ENCODE measurements at places on chromosomes 12 and 14.

DNA sequence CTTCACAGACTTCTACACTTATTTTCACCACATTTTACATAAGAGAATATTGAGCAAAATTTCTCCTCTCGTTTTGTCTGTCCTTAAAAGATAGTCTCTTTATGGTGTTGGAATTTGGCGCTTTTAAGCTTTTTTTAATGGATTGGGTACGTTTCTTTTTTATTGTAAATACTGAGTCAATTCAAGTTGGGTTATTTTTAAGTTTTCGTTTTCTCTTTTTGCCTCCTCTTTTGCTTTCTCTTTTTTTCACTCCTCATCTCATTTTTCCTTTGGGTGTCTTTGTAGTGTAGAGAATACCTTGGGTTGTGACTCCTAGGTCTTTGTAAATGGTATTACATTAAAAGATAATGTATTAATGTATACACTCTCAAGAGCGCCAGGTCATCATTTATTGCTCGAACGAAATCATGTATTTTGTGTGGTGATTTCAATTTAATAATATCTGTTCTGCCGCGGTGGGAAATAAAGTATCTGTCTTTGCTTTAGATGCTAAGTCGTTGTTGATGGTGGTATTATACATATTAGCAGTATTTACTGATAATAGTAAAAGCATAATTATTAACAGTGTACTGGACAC lies 845 bp downstream of the TMX1 start:
- DNase-seq: no peak

DNA sequence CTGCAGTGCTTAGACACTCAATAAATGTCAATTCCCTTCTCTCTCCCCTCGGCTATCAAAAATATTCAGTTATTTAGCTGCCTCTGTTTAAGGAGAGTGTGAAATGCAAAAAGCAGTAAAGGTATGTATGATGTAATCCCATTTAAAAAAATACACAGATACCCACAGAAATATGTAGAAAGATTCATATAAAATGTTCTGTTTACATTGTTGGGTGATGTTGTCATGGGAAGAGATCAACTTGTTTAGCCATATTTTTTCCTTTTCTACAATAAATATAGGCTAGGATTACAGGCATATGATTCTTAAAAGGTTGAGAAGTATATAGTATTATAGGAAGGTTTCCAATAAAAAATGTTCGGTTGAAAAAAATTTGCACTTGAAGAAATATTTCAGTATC lies 7.8 kb downstream of the PPP2R3C start:
- DNase-seq: no peak

GRCh38 chr12:52371716-52372115 lies 4.4 kb upstream of the KRT85 start:
- no peak for DNase-seq

- DNase-seq: no peak
Measured at GRCh38 chr14:54981698-54982097, 45.2 kb downstream of the WDHD1 start.

- no peak for DNase-seq
Measured at GRCh38 chr12:104952816-104953215, 5.3 kb downstream of the SLC41A2 start.

- no peak for DNase-seq
Measured at GRCh38 chr14:100131181-100131580, 28.3 kb downstream of the DEGS2 start.

DNA sequence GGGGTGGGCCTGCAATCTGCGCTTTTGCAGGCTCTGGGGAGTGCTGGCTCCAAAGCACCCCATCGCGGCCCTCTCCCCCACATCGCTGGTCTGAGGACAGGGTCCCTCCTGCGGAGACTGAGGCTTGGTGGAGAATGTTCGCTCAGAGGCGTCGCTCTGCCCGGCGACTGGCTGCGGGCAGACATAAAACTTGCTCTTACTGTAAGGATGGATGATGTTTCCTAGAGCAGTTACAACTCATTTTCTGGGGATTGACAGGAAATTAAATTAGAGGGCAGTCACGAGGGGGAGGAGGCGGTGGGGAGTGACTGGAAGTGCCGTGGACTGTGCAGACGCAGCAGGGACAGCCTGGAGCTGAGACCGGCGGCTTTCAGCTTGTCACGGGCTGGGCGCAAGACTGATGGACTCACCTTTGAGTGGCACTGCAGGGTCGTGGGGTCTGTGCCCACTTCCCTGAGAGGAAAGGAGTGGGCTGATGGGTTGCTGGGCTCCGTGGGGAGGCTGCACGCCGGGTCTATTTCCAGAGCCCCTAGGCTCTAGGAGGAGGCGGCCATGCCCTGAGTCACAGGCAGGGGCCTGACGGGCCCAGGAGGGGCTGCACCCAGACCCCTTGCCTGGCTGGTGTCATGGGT lies 32.8 kb downstream of the NOC4L start:
- DNase-seq: no peak

GRCh38 chr12:48420039-48420775 lies 52.2 kb upstream of the ANP32D start:
- DNase-seq: no peak

DNA sequence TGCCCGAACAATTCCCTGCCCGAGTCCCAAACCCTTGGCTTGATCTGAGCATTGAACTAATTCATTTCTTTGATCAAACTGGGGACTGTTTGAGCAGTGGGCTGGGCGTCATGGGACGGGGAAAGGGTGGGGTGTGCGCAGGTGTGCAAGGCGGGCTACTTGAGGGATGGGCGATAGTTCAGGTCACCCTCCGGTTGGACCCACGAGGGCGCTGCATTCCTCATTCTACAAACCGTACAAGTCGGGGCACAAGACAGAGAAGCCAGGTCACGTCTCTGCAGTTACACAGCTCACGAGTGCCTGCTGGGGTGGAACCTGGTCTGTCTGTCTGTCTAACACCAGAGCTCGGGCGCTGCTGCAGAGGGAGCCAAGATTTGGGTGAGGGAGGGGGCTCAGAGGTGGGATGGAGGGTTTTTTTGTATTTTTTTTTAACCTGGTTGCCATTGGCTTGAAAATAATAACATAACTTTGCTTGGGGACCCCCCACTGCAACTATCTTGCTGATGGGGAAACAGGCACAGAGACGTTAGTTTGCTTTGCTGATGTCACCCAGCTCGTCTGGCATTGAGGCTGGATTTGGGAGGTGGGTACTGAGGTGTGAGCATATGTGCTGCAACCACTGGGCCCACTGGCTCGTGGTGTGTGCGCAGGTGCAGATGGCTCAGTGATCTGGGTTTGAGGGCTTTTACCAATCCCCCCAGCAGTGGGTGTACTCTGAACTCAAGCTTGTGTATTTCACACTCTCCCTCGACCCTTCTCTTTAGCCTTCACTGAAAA lies 7.6 kb upstream of the RTL1 start:
- no peak for DNase-seq

- no peak for DNase-seq
Measured at GRCh38 chr14:102606296-102606695, 13.8 kb downstream of the RCOR1 start.

DNA sequence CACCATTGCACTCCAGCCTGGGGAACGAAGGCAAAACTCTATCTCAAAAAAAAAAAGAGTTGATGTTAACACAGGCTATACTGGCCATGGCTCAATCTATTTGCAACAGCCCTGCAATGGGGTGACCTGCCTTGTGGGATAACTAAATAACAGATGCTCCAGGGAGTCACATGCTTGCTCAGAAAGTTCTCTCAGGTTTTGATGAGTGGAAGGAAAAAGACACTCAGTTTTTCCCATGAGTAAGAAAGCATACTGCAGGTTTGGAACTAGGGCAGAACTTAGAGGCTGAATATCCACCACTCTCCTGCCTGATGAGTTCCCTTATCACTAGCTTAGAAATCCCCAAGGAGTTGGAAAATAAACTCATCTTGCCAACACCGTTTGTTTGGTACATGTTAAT lies 16.9 kb downstream of the WSB2 start:
- no peak for DNase-seq

- DNase-seq: no peak
Measured at GRCh38 chr12:56840922-56841321, 77.8 kb downstream of the HSD17B6 start.

GRCh38 chr12:58554522-58555157 lies 365.7 kb downstream of the LRIG3 start:
- DNase-seq: no peak

- DNase-seq: no peak
Measured at GRCh38 chr12:115511986-115512711, 765.3 kb downstream of the MED13L start.

DNA sequence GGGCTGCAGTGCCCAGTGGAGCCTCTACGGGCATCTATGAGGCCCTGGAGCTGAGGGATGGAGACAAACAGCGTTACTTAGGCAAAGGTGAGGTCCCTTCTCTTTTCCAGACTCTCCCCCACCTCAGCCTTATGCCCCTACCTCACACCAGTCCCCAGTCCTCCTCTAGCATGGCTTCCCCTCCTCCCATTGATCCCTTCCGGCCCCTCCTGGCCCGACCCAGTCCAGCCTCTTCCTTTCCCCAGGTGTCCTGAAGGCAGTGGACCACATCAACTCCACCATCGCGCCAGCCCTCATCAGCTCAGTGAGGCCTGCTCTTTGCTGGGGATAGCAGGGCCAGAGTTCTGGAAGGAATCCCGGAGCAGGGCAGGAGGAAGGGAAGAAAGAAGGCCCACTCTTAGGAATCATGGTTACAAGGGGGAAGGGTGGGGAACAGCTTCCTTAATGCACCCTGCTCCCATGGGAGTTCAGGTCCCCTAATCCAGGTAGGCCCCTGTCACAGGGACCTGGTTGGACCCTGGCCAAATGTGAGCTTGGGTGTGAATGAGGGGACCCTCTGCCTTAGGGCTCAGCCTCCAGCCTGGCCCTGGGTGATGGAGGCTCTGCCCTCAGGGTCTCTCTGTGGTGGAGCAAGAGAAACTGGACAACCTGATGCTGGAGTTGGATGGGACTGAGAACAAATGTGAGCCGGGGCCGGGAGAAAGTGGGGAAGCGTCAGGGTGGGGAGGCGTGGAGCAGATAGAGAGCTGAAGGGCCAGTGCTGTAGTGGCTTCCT lies 2.2 kb downstream of the ENO2 start:
- DNase-seq: no peak

DNA sequence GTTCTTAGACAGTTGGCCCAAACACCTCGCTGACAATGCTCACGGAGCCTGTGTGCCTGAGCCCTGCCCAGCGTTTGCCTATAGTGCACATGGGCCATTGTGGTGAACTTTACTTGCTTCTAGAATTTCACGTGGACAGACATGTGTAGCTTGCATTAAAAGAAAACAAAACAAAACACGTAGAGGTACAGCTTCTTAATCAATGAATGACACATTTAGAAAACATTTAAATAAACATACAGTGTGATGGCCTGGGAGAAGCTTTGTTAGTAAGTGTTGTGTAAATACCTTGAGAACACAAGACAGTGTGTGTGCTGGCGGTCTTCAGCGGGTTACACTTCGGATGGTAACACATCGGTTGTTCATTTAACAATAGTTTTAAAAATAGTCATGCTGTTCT lies 38.1 kb downstream of the SMOC1 start:
- DNase-seq: no peak

DNA sequence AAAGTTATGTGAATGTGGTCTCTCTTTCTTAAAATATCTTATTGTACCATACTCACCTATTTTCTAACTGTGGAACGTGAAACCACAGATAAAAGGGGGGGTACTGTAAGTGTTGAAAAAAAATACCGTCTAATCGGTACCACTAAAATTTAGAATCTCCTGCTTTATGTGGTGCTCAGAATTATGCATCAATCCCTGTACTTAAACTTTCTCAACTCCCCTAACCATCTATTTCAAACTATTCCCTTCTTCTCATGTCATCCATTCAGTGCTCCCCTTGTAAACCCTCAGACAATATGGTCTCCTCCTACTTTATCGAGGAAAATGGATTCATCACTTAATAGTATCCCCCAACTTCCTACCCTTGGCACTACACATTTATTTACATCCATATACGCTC lies 23.7 kb downstream of the DEPDC4 start:
- no peak for DNase-seq

GRCh38 chr12:117130801-117131200 lies 31.6 kb upstream of the TESC start:
- DNase-seq: no peak

DNA sequence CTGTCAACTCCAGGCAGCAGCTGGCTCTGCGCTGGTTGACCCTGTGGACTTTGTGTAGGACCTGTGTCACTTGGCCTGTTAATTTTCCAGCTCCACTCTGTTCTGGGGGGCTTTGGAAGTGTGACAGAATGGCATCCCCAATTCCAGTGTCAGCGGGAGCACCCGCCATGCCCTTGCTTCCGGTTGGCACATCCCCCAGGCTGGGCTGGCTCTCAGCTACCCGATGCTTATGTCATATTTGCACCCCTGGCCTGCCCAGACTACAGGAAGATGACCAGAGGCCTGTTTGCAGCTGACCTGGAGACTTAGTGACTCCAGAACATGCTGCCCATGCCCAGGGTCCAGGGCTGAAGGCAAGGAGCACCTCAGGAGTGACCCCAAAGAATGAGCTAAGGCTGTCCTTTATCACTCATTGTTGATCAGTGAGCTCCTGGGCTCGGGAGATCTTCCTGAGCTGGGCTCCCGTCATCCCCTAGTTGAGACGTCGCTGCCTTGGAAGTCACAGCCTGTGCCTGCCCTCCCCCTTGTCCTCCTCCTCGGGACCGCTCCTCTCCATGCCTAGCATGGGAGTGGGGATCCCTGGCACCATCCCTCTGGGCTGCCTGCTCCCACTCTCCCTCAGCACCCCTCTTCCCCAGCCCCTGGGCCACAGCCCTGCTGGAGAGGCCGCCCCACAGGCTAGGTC lies 163.4 kb upstream of the RTL1 start:
- DNase-seq: no peak

- no peak for DNase-seq
Measured at GRCh38 chr12:74539765-74540526, 2.3 kb downstream of the ATXN7L3B start.

DNA sequence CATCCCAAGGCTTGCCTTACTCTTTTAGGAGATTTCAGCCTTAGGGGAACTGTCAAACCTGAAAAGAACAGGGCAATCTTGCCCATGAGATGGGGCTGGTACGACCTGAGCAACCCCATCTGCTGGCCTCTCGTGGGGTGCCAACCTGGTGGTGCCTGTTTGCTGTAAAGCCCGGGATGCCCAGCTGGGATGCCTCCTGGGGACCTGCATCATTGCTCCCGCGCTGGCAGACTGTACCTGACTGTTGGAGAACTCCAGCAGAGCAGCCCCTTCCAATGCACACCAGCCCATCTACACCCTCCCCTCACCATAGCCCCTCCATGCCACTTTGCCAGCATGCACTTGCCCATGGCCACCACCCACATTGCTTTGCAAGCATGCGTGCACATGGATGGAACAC lies 335.7 kb downstream of the RPS29 start:
- no peak for DNase-seq

DNA sequence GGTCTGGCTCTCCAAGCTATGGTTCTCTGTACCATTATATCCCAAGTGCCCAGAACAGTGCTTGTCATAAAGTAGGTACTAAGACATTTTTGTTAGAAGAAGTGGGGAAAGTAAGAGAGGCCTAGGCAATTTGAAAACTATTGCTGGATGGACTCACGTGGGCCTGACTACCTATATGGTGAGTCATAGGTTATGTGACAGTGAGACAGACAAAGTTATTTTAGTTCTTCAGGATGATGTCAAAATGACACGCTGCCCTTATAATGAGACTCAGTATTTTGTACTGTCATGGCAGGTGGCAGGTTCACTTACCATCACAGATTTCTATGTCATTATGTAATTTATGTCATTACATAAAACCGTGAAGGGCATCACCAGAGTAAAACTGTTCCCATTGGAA lies 53.1 kb downstream of the PARP11 start:
- no peak for DNase-seq

- no peak for DNase-seq
Measured at GRCh38 chr14:105116451-105117256, 51.4 kb upstream of the GPR132 start.

Data from C1 segment of cervical spinal cord (tissue), 14 donors.